ENCODE measurements at places on chromosomes 12 and 14. TPM values are rescaled to one million over a fixed set of nuclear protein-coding genes. Genes with fewer than 3 reads are reported as not detected.

The HAL gene
- total RNA-seq, result 0.62 TPM

The MAP1LC3B2 gene
- not detected for total RNA-seq

DNA sequence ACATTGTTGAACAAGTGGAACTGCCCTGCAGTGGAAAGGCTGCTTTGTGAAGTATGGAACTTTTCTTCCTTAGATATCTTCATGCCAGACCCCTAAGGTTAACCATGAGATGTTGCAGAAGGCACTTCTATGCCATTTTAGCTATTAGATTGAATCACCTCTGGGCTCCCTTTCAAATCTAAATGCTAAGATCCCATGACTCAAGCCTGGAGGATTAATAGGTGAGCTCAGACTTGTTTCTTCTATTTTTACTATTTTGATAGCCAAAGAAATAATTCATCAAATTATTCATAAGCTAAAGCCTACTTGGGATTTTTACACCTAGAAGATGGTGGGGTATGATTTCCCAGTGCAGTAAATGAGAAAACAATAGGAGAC, 64.3 kb downstream of the DAD1 start:
- DNase-seq, result no peak

- DNase-seq, result no peak
These were observed 768.5 kb downstream of the DIO2 start for GRCh38 chr14:79442786-79443185.

GRCh38 chr12:77406219-77406905, 341.0 kb upstream of the E2F7 start:
- DNase-seq, result no peak

DNA sequence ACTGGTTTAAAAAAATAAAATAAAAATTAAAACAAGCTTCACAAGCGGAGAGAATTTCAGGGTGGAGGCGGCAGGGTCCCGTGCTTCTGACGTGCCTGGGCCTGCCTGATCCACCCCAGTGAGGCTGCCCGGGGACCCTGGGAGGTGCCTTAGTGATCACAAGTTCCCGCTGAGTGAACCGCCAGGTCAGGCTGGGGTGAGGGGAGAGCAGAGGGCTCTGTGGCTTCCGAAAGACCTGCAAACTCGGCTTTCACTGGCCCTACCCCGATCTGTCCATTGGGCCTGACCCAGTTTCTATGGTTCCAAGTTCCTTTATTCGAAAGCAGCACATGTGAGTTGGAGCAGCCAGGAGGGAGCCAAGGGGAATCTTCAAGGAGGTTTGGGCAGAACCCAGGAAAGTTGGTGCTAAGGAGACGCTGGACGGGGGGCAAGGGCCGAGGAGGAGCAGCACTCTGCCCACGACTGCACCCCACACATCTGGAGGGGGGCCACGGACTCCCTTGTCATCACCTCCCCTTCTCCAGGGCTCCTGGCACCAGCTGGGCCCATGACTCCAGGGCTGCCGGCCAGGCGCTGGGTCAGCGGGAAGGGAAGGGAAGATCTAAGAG, 12.9 kb downstream of the MMP14 start:
- DNase-seq, result no peak

DNA sequence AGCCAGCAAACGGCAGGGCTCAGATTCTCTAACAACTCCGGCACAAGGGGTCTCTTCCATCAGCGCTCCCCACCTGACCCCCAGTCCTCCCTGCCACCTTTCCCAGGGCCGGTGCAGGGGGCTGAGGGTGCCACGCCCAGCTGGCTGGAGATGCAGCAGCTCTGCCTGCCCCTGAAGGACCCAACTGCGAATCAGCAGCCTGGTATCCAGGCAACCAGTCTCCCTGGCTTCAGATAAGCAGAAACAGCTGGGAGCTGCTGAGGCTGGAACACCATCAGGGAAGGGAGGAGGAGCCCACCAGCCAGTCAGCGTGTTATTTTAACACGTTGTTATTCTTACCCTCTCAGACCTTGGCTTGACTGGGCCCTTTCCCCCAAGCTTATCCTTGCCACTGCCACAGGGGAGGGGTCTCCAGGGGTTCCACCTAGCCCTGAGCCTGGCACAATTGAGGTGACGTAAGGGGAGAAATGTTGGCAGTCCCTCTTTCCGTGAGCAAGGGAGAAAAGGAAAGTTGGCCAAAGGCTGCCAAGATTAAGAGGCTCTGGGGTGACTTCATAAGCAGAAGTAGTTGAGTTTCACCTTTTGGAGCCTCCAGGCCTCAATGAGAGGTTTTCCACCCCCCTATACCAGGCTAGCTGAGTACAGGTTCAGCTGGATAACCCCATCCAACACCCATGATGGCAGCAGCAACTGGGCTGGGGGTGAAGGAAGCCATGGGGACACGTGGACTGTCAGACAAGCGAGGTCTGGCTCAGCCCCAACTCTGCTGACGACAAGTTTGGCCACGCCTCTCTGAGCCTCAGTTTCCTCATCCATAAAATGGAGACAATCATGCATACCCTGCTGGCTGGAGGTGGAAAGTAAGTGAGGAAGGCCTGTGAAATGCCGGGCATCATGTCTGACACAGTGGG, 91.1 kb downstream of the IRF2BPL start:
- DNase-seq, result peak; percentile 15

DNA sequence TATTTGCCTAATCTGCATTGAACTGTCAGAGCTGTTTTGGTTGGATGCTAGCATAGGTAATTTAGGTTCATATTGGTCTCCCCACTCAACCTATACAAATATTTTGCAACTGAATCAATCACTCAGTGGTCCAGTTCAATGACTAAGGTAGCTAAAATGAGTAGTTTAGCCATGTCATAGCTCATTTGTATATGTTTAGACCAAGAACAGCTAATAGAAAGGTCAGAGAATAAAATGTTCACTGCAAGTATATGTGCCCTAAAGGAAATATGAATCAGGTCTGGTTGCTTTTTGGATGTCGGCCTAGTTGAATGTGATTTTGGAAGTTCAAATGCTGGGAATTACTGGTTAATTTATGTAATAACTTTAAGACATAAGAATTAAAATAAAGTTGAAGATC, 883.9 kb downstream of the LRFN5 start:
- DNase-seq, result no peak

Data from endothelial cell of umbilical vein (primary cell).